ENCODE measurements at places on chromosomes 6 and 20.
A peak's percentile ranks its signal among the peaks of the same experiment; 100 is the strongest.

GRCh38 chr6:106666282-106667021, 37.1 kb downstream of the QRSL1 start:
- DNase-seq: no peak

DNA sequence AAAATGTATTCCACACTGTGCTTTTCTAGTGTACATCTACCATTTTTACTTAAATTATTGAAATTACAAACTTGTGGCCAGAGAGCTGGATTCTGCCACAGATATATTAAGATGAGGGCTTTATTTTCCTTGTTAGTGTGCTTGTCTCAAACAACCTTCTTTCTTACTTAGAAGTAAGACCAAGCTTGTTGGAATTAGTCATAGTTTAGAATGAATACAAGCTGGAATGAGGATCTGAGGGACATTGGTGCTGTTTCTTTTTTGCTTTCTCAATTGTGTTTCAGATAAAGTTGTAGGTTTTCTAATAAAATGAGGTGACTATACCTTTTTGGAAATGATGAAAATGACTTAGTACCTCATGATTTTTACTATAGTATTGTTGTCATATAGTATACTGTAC, 40.3 kb downstream of the UBR2 start:
- DNase-seq: no peak

- no peak for DNase-seq
Measured at GRCh38 chr6:112592159-112592558, 245.0 kb downstream of the RFPL4B start.

GRCh38 chr6:132052096-132052495, 100.9 kb upstream of the CCN2 start:
- DNase-seq: no peak

GRCh38 chr6:116370760-116371119, at the start of gene DSE:
Gene DSE (plus strand): TSS chr6:116370947. CDS start chr6:116399251, 28,304 bp downstream.
- peak; percentile 71 for DNase-seq

DNA sequence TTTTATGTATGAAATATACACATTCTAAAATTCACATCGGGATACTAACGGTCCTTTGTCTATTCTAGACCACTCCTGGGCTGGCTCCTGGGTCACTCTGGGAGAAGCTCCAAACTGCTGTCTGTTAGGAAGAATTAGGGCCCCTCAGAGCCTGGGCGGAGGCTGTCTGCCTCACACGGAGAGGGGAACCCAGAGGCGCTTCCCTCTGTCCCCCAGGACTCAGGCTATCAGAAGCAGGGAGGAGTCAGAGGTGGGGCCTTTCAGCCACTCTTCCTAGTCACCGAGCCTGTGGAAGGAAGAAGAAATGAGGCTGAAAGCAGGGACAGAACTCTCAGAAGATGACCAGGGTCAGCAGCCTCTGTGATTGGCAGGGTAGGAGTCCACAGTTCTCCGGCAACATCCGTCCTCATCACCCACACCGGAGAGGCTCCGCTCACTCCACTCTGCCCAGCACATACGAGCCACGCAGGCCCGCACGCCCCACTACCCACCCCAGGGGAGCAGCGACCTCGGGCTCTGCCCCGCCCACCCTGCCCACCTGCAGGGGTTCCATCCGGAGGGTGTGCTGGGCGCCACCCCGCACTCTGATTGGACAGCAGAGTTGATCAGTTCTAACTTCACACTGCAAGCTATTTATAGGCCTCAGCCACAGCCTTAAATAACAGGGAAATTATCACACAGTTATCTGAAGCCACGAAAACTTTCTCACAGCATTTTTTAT, 182.1 kb upstream of the AFDN start:
- DNase-seq: no peak

DNA sequence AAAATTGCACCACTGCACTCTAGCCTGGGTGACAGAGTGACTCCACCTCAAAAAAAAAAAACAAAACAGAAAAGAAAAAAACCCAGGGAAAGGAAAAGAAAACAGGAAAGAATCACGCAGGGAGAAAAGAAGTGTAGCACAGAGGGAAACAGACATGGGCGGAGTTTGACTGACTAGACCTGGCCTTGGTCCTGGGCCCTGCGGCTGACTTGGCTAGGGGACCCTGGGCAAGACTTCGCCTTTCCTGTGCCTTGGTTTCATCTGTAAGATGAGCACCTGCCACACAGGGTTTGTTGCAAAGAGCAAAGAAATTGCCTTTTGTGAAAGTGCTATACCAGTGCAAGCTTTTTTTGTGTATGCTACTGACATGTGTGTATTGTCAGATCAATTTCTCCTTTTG, 71.3 kb upstream of the KCNG1 start:
- DNase-seq: no peak

- DNase-seq: no peak
Measured at GRCh38 chr6:30135757-30136156, at the start of gene TRIM40. Gene TRIM40 (plus strand): TSS chr6:30136140. CDS start chr6:30137037, 897 bp downstream.

DNA sequence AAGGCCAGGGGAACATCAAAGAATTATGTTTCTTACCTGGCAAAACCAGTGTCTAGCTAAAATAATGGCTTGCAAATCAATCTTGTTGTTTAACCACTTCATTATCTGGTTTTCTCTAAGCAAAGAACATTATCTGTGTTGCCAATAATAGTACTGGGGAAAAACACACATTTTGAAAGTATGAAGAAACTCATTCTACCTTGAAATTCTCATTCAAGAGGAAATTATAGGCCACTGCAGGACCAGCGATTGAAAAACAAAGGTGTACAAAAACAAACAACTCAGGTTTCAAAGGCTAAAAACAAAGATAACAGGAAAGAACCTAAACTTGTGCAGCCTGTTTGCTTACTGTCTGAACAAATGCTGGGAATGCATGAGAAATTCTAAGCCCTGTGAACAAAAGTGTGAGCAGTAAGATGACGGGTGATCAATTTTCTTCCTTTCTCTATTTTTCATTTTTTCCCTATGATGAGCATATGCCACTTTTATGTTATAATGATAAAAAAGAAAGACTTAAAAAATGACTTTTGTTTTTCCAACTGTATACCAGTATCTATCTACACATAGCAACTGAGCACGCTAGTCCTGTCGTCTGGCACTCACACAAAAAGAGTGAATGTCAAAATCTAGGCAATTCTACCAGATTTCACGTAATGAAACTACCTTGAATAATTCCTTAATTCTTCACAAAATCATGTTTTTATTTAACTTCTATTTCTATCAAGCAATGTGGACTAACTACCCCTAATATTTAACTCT, 117.9 kb downstream of the SGK1 start:
- no peak for DNase-seq

DNA sequence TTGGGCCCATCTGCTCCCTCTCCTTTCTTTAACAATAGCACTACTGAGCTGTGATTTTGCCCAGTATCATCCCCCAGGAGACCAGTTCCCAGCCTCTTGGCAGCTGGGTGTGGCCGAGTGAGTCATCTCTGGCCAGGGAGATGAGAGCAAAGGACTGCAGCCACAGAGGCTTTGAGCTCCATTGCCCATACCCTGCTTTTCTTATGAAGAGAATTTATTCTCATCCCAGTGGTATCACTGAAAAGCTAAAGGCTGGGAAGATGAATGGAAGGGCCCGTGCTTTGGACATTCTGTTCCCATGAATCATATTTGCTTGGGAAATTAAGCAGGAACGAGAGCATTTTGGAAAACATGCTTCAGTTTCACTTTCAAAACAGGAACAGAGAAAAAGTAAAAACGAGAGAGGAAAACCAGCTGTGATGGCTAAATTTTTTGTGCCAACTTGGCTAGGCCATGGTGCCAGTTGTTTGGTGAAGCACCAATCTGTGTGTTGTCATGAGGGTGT, 14.9 kb downstream of the CST3 start:
- no peak for DNase-seq

GRCh38 chr6:4359108-4359730, 223.8 kb upstream of the ECI2 start:
- no peak for DNase-seq

DNA sequence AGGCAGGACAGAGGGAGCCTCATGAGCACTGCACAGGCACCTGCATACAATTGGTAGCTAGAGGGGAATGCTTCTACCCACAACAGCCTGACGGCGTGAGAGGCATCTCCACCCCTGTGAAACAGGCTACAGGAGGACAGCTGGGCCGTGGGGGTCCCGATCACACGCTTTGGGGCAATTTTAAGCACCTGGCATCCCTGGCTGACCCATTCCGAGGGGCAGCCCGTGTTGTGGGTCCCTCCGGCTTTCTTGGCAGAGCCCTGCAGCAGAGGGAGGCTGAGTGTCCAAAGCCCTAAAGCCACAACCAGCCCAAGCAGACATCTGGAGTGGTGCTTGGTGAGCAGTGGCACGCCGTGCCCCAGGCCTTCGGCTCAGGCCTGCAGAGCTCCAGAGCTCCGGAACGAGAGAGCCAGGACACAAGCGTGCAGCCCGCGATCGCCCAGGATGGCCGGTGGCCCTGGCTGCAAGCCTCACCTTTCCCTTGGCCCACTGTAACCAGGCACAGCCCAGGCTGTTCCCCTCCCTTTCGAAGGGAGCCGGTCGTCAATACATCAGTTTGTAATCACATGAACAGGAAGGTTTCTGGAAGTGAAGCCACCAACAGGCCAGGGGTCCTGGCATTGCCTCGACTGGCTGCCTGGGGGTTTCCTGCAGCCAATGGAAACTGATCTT, 81.4 kb downstream of the DLL1 start:
- no peak for DNase-seq

- no peak for DNase-seq
Measured at GRCh38 chr20:50394569-50394968, 115.6 kb upstream of the PTPN1 start.

- DNase-seq: no peak
Measured at GRCh38 chr6:1449896-1450295, 60.5 kb downstream of the FOXF2 start.

- no peak for DNase-seq
Measured at GRCh38 chr6:79993911-79994309, 10.5 kb upstream of the TTK start.

- no peak for DNase-seq
Measured at GRCh38 chr6:24195836-24196597, 70.0 kb downstream of the NRSN1 start.
